GM04503 (cell line): ENCODE measurements at places on chromosomes 5 and 9.
A peak's percentile ranks its signal among the peaks of the same experiment; 100 is the strongest.

GRCh38 chr9:123686829-123687192 is 243.1 kb downstream of the DENND1A start:
- no peak for DNase-seq

- DNase-seq = peak; percentile 88
Measured at GRCh38 chr5:132215329-132215728, 12.3 kb downstream of the P4HA2 start.

DNA sequence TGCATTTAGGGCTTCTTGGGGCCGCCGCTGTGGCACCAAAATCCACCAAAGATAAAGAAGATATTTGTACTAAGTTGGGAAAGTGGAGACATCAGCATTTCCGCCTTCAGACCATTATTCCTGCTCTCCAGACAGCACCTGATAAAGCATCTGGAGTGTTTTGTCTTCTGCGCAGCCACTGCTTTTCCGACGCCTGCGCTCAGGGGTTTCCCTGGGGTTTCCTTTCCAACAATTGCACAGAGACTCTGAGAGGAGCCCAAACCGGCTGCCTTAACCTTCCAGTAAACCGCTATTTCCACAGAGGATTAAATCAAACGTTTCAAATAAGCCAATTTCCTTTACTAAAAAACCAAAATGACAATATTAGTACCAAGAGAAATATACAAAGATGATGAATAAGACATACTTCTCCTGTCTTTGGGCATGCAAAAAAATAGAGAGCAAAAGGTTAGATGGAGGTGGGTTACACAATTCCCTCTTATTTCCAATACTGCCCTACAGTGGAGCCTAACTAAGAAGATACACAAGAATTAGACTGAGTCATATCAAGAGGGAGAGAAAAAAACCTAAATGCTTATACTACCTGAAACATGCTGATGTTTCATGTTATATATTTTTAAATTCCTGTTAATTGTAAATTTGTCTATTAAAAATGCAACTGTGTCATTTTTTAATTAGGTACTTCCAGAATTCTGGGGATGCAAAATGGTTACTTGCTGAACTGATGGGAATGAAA is 98.4 kb downstream of the MAPKAP1 start:
- DNase-seq = no peak

DNA sequence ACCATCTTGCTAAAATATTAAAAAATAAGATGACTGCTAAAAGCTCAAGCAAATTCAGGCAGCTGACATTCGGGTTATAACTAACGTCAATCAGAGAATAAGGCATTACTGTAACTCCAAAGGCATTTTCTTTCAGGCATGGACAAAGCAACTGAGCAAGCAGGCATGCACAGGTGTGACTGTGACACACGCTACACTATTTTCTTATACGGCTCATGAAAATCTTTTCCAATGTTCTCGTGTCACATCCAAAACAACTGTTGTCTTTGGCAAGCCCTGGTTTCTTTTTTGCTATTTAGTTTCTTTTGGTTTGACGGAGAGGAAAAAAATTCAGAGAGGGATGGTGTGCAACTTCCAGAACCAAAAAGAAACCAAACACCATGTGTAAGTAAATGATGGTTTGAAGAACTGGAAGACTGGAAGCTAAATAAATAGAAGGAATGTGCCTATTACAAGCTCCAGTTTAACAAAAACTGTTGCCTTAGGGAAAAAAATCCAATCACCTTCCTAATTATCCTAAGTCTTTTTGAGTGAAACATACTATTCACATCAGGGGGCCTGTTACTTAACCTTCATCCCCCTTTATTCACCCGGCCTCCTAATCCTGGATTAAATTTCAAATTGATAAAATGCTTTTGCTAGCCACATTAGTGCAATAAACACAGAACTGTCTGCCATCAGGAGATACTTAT is 277.6 kb downstream of the PSAT1 start:
- no peak for DNase-seq

GRCh38 chr5:33834334-33834733 is 57.5 kb downstream of the ADAMTS12 start:
- DNase-seq = no peak

GRCh38 chr9:79583952-79584654 is 12.3 kb downstream of the TLE4 start:
- no peak for DNase-seq

GRCh38 chr5:34524123-34524522 is 132.0 kb upstream of the RAI14 start:
- DNase-seq = no peak

DNA sequence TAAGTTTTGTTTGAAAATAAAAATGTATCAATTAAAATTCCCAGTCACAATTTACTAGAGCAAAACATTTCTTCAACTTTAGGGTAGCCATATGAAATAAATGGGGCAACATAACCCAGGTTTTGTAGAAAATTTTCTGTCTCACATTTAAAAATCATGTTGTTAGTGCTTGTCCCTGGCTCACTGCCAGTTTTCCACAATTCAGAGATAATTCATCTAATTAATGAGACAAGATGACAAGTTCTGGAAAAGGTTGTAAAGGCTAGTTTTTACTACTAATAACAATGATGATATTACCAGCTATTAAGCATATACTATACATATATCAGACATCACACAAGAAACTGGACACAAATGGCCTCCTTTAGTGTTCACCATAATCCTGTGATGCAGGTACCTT is 45.9 kb downstream of the MEGF9 start:
- DNase-seq = no peak

DNA sequence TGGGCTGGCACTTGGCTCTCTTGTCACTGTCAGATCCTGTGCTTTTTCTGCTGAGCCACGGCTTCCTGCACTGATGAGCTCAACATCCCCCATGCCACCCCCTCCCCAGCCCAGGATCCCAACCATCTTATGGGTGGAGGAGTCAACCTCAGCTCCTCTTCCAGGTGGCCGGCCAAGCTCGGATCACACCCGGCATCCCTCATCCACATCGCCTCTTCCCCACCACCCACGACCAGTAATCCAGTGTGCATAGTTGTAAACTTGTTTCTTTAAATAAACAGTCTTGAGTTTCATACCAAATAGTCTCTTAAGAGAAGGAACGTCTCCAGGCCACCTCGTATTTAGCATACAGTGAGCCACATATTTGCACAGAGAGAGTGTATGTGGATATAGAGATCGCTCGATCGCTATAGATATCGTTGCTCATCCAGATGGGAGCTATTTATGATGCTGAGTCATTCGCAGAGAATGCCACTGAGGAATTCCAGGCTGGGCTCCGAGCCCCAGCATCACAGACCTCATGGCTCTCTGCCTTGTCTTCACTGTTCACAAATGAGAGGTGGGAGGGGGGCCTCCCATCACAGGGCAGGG is 61.8 kb upstream of the CPLX2 start:
- DNase-seq = peak; percentile 86

DNA sequence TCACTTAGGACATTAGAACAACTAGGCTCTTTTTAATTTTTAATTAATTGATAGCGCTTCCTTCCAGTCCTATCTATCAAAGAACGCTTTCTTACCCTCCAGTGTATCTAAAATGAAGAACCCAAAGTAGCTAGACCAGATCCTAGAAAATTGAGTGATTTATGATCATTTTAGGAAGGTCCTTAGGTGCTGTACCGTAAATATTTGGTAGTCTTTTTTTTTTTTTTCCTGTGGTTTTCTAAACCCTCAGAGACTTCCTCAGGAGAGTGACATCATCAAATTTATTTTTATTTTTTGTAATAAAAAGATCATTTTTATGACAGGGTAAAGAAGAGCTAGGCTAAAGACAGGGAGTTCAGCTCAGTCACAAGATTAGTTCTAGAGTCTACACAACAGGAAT is 197.4 kb downstream of the WDR70 start:
- DNase-seq = no peak

GRCh38 chr5:117604845-117605244 is 1030.2 kb upstream of the SEMA6A start:
- DNase-seq = no peak

GRCh38 chr5:110099572-110099971 is 409.8 kb downstream of the MAN2A1 start:
- DNase-seq = no peak

DNA sequence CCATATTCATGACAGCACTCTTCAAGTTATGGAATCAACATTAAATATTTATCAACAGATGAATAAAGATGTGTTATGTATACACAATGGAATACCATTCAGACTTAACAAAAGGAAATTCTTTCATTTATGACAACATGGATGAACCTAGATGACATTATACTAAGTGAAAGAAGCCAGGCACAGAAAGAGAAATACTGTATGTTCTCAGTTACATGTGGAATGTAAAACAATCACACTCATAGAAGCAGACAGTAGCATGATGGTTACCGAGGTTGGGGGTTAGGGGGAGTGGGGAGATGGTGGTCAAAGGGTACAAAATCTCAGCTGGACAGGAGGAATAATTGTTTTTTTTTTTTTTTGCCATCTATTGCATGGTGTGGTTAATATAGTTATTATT is 431.9 kb downstream of the DMAC1 start:
- DNase-seq = no peak

GRCh38 chr5:115170134-115170928 is 623 bp upstream of the TRIM36 start:
- DNase-seq = no peak

DNA sequence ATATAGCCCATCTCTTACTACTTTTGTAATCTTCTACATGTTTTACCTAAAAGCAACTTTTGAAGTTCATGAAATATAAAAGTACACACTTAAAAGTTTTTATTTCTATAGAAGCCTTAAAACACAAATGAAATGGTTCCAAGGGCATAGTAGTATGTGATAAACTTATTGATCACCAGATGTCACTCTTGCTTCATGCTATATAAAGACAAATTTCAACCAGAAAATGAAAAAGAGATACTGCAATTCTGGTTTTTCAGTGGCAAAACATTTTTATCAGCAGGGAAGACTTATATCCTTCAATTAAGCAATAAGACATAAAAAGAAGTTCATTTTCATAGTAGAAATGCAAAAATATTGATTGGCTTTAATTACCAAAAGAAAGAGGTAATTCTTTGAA is 69.4 kb upstream of the FBXL17 start:
- DNase-seq = no peak

GRCh38 chr9:111966124-111966723 is 69.6 kb downstream of the UGCG start:
- DNase-seq = no peak

- no peak for DNase-seq
Measured at GRCh38 chr5:150246835-150247234, 42.7 kb downstream of the CAMK2A start.

GRCh38 chr9:86119457-86119856 is 20.1 kb upstream of the GOLM1 start:
- no peak for DNase-seq

GRCh38 chr9:135907431-135908092 is at the start of gene CAMSAP1:
Gene CAMSAP1, minus strand, starts transcription at chr9:135907546. Its CDS starts 387 bp downstream, at chr9:135907159.
- DNase-seq = peak; percentile 31

GRCh38 chr5:125277494-125278154 is 531.2 kb upstream of the ZNF608 start:
- peak; percentile 52 for DNase-seq

DNA sequence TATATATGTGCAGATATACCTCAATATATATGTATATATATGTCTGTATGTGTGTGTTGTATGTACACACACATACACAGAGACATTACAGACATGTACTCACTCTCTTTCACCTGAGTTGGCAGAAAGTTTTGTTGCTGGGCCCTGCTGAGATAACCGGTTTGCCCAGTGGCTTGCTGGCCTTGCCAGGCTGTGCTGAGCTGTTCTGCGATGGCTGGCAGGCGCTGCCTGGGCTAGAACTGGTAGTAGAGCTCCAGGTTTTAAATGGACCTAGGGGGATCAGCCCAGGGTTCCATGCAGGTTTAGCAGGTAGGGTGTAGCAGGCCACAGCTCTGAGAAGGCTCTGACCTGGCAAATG is 394.3 kb downstream of the GADD45G start:
- no peak for DNase-seq

- no peak for DNase-seq
Measured at GRCh38 chr9:39108145-39108544, 179.8 kb downstream of the CNTNAP3 start.

DNA sequence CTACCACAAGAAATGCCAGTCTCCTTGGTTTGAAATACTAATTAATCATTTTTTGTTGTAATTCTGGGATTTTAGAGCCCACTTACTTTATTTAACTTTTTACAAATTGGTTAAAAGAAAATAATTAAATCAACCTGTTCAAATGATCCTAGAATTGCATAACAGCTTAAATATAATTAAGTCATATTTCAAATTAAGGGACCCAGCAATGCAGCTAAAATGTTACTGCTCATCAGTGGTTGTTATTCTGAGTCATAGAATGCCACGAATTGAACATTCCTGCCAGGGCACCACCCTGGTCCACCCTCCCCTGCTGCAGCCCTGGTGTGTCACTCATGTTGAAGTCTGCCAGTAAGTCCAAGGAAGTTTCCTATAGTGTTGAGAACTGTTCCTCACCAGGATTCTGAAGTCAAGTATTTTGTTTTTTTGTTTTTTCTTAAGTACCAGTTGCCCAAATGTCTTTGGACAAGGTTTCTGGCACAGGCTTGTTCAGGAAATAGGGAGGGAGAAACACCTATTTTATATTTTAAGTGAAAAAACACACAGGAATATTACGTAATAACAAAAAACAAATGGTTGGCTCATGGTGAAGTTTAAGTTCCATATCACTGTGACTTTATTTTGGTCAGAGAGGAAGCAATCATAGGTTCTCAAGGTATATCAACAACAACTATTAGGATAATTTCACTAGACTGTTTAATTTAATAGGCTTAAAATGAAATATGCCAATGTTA is 4.3 kb upstream of the ITGA1 start:
- DNase-seq = no peak

DNA sequence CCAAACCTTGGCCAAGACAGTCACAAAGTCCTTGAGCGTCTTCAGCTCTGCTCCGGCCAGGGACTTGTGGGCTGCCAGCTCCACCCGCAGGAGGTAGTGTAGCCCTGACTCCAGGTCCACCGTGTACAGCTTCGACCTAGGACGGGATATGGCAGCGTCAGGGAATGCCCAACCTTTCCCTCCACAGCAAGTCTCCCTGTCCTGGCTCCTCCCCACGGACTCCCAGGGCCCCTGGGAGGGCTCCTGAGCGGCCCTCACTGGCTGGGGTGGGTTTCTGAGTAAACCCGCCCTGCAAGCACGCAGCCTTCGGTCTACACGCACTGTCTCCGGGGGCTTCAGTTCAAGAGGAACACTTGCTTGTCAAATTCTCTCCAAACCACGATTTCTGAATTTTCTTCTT is 13.7 kb upstream of the LHX3 start:
- DNase-seq = no peak

GRCh38 chr9:88447431-88447830 is 59.2 kb downstream of the SPIN1 start:
- no peak for DNase-seq

GRCh38 chr9:13804532-13804931 is 509.4 kb downstream of the NFIB start:
- DNase-seq = no peak

GRCh38 chr5:148981353-148981752 is 81.5 kb downstream of the SH3TC2 start:
- DNase-seq = no peak

- DNase-seq = no peak
Measured at GRCh38 chr9:8053501-8053900, 253.9 kb upstream of the DMAC1 start.

- DNase-seq = no peak
Measured at GRCh38 chr9:76729116-76729515, 35.1 kb upstream of the PCA3 start.

- DNase-seq = no peak
Measured at GRCh38 chr5:169716287-169716686, 79.2 kb downstream of the DOCK2 start.

- DNase-seq = peak; percentile 54
Measured at GRCh38 chr5:157167214-157167621, 1.2 kb upstream of the GARIN3 start.
